Activated CD4-positive, CD25-positive, alpha-beta regulatory T cell treated with anti-CD3 and anti-CD28 coated beads, Interleukin-2, amount 50 U/mL, for 72 hours (primary cell): ENCODE measurements at places on chromosomes 3 and 15.
A peak's percentile ranks its signal among the peaks of the same experiment; 100 is the strongest.

GRCh38 chr3:157776861-157777260 is 273.6 kb upstream of the VEPH1 start:
- no peak for DNase-seq

- DNase-seq: no peak
Observed at GRCh38 chr15:88835646-88836045, 32.4 kb downstream of the ACAN start.

DNA sequence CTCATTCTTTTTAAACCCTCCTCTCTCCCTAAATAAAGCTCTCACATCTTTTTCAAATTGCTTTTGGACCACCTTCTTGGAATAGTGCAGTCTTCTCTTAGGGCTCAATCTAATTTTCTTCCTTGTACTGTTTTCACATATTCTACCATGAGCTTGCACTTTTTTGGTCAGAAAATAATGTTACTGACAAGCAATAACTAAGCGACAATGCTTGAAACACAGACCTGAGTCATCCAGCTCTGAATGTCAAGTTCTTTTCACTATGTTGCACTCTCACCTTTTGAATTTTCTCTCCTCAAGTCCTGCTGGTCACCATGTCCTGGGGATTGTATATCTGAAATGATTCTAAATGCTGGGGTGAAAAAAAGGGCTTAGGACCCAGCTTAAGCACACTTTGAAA is 8.9 kb downstream of the TNFAIP8L3 start:
- DNase-seq: no peak

- no peak for DNase-seq
Observed at GRCh38 chr3:29281344-29282241, 722 bp downstream of the RBMS3 start.

DNA sequence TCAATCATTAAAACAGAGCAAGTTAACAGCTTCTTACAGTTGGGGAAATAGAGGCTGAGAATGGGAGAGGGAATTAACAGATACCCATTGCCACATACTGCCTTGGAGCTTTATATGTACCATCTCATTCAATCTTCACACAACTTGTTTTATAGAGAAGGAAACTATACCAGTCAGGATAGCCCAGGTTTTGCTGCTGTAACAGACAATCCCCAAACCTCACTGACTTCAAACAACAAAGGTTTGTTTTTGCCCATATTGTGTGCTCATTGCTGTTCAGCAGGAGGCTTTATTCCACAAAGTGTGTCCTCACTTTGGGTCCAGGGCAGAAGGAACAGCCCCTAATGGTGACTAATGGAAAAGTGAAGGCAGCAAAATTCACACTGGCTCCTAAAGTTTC is 59.2 kb downstream of the SPSB4 start:
- DNase-seq: no peak

DNA sequence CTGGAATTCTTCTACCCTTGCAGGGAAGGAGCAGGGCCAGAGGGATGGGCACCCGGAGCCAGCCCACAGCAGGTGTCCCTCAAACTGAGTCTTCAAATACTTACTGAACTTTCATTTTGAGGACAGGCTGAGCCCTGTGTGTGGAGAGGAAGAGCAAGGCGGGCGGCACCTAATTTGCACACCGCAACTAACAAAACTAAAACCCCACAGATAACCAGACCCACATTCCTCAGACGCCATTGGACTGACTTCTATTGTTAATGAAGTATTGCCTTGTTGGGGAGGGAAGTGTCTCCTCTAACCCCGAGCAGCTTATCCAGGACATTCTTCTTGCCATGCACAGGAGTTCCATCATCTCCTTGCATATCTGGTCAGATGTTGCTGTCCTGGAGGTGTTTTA is 105.2 kb upstream of the NR2E3 start:
- DNase-seq: no peak

DNA sequence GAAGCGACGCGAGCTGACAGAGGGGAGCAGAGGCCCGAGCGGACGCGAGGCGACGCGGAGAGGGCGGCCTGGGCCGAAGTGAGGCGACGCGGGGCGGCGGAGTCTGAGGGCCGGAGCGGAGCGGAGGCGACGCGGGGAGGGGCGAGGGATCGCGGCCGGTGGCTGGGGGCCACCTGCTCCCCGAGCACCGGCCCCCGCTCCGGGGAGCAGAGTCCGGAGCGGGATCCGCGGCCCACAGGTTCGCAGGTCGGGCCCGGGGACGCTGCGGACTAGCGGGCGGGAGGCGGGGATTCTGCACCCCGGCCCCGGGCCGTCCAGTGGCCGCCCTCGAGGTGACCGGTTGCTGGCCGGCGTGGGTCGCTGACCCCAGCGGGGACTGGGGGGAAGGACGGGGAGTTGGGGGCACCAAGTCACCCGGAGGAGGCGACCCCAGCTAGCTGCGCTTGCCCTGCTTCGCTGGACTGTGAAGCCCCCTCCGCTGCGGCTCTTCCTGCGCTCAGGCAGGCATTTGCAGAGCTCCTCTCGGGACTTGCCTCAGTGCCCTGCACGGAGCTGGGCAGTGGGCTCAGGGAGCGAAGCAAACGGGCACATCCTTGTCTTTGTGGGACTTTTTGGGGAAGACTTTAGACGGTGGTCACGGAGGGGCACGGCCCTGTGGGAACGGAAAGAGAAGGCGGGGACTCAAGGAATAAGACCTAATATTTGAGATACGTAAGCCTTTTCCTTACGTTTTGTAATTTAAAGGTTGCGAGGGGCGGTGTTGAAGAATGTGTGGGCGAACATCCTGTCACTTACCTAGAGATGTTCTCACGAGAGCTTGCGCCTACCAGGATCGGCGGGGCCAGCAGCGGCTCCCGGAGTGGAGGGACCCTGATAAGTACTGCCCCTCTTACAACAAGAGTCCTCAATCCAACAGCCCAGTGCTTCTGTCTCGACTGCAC is 566 bp downstream of the HMCES start:
- DNase-seq: peak; percentile 59

- no peak for DNase-seq
Observed at GRCh38 chr3:49238274-49239127, 38.5 kb downstream of the C3orf62 start.

GRCh38 chr3:78798266-78798832 is 969.4 kb downstream of the ROBO1 start:
- DNase-seq: no peak

DNA sequence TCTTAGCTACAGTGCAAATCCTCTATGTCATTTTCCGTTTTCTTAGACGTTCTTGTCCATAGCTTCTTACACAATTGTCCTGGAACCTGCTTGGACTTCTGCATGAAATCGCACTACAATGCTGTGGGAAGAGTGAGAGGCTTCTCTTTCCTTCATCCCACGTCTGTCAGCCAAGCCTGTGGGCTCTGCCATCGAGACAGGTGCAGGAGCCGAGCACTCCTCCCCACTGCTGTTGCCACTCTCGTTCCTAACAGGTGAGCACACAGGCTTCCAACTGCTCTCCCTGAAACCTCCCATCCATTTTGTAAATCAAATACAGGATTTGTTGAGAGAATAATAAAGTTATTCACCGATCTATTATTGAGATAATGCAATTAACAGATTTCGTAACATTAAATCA is 23.5 kb downstream of the ZXDC start:
- peak; percentile 5 for DNase-seq

DNA sequence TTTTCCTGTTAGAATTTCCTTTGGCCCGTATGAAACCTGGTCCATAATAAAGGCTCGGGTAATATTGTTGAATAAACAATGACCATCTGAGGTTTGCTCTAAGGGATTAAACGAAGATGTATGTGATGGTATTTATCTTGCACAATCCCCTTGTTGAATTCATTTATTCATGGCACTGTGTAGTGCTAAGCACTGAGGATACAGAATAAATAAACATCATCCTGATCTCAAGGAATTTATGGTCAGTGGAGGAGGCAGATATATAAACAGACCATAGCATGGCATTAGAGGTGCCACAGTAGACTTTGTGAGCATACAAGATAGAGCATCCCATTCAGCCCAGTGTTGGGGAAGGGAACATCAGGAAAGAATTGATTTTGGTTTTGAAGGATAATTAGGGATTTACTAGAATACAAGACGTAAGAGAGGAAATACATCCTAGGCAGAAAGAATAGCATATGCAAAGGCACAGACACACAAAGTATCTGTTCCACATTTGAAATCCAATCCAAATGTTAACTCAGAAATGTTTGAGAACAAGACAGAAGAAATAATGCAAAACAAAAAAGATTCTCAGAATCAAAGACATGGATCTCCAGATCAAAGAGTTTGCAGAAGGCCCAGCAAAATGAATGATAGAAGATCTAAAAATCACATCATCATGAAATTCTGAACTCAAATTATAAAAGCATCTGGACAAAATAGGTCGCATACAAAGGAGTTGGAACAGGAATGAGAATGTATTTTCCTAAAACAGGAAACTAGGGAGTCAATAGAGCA is 5.4 kb upstream of the IGF2BP2 start:
- no peak for DNase-seq

GRCh38 chr3:196633555-196634151 is 5.8 kb upstream of the NRROS start:
- DNase-seq: no peak

- no peak for DNase-seq
Observed at GRCh38 chr3:186544281-186544680, at the start of gene CRYGS. CRYGS (minus strand) TSS chr3:186544380; CDS start chr3:186544326, 54 bp downstream.

DNA sequence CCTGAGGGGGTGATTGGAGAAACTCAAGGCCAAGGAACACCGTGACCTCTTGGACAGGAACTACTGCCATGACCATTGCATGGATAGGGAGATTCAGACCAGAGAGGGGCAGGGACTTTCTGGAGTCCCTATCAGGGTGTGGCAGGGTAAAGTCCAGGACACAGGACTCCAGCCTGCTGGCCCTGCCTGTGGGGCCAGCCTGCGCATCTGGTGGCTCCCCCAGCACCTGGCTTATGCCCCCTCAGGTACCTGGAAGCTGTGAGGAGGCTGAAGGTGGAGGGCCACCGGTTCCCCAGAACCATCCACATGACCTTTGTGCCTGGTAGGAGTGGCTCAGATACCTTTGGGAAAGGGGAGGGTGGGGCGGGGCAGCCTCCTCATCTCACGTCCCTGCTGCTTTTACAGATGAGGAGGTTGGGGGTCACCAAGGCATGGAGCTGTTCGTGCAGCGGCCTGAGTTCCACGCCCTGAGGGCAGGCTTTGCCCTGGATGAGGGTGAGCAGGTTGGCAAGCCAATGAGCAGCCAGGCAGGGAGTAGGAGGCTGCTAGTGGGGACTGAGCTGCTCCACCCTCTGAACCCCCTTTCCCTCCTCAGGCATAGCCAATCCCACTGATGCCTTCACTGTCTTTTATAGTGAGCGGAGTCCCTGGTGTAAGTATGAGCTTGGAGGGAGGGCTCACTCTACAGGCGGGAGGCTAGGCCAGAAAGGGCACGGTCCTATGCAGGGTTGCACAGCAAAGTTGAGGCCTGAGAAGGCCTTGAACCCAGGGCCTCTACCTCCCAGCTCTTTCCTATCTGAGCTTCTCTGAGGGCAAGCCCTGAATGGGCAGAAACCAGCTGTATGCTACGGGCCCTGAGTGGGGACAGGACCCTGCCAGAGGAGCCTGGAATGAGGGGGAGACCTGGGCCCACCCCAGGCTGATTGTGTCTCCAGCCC is 2.9 kb downstream of the ACY1 start:
- DNase-seq: no peak

DNA sequence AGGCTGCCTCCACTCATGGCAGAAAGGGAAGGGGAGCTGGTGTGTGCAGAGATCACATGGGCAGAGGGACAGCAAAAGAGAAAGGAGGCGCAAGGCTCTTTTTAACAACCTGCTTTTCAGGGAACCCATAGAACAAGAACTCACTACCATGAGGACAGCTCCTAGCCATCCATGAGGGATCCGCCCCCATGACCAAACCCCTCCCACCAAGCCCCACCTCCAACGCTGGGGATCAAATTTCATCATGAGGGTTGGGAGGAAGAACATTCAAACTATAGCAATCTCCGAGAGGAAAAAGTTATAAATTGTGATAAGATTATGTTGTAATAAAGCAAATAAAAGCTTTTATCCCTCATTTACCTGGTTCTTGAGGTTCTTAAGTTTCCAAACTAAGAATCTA is 84.7 kb upstream of the LMCD1 start:
- DNase-seq: no peak

- DNase-seq: no peak
Observed at GRCh38 chr3:142935963-142936362, 27.5 kb downstream of the PAQR9 start.

DNA sequence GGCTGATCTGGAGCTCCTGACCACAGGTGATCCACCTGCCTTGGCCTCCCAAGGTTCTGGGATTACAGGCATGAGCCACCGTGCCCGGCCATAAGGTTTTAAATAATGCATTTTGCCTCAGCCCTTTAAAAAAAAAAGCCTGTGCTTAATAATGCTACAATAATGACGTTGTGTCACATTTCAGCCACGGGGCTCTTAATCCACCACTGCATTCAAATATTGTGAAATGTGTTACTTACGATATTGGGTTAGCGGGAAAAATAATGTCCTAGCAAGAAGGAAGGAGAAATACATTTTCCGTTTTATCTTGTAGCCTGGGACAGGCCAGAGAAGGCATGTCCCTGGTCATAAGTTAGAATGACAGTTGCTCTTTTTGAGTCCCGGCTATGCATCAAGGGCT is 17.6 kb downstream of the PAQR5 start:
- DNase-seq: no peak

DNA sequence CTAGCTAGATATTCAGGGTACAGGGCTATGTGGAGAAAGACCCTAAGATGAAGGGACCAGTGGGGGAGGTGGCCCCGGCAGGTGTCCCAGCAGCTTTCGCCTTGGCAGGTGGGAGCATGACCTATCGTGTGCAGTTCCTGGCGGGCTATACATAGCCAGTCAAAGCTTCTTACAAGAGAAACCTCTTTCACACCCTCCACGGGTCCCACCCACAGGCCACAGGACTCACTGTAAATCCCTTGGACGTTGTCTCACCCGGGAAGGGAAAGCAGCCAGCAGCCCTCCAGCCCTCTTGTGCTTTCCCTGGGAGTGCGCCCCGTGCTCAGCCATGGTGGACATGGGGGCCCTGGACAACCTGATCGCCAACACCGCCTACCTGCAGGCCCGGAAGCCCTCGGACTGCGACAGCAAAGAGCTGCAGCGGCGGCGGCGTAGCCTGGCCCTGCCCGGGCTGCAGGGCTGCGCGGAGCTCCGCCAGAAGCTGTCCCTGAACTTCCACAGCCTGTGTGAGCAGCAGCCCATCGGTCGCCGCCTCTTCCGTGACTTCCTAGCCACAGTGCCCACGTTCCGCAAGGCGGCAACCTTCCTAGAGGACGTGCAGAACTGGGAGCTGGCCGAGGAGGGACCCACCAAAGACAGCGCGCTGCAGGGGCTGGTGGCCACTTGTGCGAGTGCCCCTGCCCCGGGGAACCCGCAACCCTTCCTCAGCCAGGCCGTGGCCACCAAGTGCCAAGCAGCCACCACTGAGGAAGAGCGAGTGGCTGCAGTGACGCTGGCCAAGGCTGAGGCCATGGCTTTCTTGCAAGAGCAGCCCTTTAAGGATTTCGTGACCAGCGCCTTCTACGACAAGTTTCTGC is 15.0 kb downstream of the GRK7 start:
- no peak for DNase-seq
